ENCODE measurements at places on chromosomes 2 and 18.

GRCh38 chr2:86350751-86351150 lies 13.3 kb upstream of the REEP1 start:
- DNase-seq, result no peak

GRCh38 chr18:1513519-1513918 lies 608.8 kb downstream of the ADCYAP1 start:
- no peak for DNase-seq

GRCh38 chr18:22822841-22823508 lies 110.2 kb upstream of the RBBP8 start:
- DNase-seq, result no peak

GRCh38 chr18:36522509-36522908 lies 225.0 kb downstream of the FHOD3 start:
- DNase-seq, result no peak

DNA sequence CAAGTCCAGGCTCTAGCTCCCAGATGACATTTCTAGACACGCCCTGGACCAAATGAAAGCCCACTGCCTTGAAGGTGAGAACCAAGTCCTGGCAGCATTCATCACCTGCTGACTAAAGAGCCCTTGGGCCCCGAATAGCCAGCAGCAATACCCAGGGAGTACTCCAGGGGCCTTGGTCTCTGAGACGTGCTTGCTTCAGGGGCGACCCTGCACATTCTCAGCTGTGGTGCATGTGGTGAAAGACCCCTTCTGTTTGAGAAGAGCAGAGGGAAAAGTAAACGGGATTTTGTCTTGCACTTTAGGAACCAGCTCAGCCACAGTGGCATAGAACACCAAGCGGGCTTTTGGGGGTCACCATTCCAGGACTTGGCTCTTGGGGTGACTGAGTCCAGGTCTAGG lies 260.5 kb upstream of the MYT1L start:
- no peak for DNase-seq

- peak; percentile 91 for DNase-seq
Observed at GRCh38 chr2:233247744-233248143, 3.7 kb upstream of the ATG16L1 start.

- DNase-seq, result no peak
Observed at GRCh38 chr2:219706823-219707281, 79.4 kb downstream of the SLC4A3 start.

GRCh38 chr2:3597567-3597966 lies 2.7 kb downstream of the COLEC11 start:
- no peak for DNase-seq

All from CD4-positive, alpha-beta T cell treated with Interleukin-15 for 4 hours (primary cell).